ENCODE measurements at places on chromosomes 6 and 20. TPM values are rescaled to one million over a fixed set of nuclear protein-coding genes. Genes with fewer than 3 reads are reported as not detected.

The PPP1R16B gene
- 4.6 TPM for total RNA-seq

The DNAH8 gene
- 3.0 TPM for total RNA-seq

The SPATA25 gene
- 6.4 TPM for total RNA-seq

The DDR1 gene
- 73.2 TPM for total RNA-seq

The PTPRT gene
- 0.92 TPM for total RNA-seq
